ENCODE measurements at places on chromosomes 13 and 19.

DNA sequence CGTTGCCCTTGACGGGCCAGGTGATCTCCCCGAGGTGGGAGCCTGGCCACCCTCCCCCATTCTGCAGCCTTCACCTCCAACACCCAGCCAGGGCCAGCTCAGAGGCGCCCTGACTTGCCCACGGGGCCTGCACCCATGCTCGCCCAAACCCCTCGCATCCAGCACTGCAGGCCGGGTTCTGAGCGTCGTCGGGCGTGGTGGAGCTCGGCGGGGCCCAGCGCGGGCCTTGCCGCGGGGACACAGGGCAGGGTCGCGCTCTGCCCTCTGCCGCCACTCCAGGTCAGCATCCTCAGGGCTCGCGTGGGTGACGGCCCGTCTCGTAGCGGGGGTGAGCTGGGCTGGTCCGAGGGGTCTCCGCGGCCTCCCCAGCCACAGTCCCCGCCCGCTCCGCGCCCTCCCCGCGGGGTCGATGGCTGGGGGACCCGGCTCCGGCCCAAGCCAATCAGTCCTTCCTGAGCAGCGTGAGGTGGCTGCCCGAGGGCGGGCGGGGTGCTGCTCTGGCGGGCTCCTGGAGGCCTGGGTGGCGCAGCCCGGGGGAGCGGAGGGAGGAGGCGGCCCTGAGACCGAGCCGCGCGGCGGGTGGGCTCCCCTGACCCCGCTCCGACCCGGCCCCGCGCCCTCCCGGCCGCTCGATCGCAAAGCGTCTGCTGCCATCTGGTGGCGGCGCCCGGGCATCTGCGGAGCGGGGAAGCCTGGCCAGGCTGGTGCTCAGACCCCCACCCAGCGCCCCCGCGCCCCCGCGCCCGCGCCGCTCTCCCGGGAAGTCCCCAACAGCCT is 61.4 kb downstream of the CCNE1 start:
- peak; percentile 38 for DNase-seq

DNA sequence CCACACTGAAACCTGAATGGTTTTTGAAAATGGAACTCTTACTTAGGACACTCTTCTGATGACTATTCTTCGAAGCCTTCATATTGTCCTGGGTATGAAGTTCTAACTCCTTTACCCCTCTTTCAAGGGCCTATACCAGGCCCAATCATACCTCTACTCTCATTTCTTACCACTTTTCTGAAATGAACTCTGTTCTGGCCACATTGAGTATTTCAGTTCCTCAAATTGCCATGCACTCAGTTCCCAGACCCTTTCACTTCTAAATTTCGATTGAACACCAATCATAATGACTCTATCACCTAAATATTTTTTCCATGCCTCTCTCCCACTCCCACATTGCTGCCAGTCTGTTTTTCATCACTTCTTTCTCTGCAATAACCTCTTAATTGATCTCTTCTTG is 53.7 kb downstream of the LACC1 start:
- no peak for DNase-seq

- DNase-seq: no peak
Observed at GRCh38 chr13:105207572-105208293, 1327.7 kb downstream of the EFNB2 start.

DNA sequence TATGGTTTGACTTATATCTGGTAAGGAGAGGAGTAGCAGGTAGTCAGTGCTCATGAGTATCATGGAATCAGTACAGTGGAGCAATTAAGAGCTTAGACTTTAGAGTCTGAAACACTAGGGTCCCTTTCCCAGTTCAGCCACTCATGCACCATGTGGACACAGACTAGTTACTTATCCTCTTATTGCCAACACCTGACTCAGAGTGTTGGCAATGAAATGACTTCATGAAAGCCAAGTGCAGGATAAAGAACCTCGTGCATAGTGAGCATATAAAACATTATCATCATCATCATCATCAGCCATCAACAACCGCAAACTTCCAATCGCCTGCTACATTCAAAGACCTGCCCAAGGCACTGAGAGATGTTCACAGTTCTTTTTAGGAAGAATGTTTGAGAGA is 164.2 kb downstream of the FOXO1 start:
- DNase-seq: no peak

GRCh38 chr13:110746438-110746837 is 32.9 kb downstream of the ING1 start:
- no peak for DNase-seq

GRCh38 chr13:64909184-64909583 is 2321.0 kb downstream of the PCDH9 start:
- DNase-seq: no peak

- no peak for DNase-seq
Observed at GRCh38 chr13:64930636-64931035, 2299.5 kb downstream of the PCDH9 start.

DNA sequence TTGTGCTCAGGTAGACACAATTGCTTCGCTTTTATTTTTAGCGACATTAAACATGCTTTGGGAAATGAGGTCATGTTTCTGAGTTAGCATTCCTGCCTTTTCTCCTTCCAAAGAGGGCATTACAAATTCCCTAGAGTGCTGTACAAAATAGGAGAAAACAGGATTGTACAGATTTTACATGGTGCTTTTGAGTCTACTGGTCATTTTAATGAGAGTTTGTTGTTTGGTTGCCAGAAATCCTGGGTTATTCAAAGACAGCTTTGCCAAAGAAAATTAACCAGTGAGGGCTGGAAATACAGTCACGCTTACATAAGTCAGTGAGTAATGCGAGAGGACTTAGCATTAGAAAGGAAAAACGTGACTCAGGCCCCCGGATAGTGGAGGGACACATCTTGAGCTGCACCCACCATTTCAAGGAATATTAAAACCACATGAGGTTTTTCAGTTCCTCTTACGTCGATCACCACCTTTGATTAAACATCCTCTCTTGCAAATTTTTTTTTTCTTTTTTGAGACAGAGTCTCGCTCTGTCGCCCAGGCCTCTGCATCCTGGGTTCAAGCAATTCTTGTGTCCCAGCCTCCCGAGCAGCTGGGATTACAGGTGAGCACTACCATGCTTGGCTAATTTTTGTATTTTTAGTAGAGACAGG is 55.4 kb downstream of the SACS start:
- DNase-seq: peak; percentile 58

DNA sequence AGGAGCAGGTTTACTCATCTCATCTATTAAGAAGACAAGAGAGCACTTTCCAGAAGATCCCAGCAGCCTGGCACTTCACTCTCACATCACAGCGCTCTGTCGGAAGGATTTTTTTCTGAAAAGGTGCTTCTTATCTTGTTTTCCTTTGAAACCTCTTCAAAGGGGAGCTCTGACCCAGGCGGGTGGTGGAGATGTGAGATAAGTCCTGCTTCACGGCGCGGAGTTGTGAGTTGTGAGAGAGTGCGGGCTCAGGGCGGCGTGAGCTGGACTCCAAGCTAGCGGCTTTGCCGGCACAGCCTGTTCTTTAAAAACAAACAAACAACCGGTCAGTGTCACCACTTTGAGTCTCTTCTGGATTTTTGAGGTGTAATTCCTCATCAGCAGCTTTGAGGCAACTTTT is 169.0 kb upstream of the ARGLU1 start:
- DNase-seq: no peak

DNA sequence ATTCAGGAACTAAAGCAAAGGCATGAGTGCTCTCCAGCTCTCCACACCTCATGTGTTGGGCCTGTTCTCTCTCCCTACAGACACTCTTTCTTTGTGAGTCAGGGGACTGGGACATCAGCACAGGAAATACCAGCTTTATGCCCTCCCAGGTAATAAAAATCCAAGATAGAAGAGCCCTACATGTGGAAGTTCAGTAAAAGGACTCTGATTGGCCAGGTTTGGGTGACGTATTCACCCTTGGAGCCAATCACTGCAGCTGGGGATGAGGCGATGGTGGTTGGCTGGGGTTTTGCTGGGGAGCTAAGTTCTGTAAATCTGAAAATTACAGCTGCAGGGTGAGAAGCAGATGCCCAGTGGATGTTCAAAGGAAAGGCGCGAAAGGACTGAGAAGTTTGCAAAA is 32.5 kb downstream of the CCDC70 start:
- DNase-seq: no peak

GRCh38 chr13:49165798-49166752 is 54.1 kb upstream of the MLNR start:
- DNase-seq: no peak

GRCh38 chr19:43362745-43363144 is 9.3 kb downstream of the CD177 start:
- no peak for DNase-seq

DNA sequence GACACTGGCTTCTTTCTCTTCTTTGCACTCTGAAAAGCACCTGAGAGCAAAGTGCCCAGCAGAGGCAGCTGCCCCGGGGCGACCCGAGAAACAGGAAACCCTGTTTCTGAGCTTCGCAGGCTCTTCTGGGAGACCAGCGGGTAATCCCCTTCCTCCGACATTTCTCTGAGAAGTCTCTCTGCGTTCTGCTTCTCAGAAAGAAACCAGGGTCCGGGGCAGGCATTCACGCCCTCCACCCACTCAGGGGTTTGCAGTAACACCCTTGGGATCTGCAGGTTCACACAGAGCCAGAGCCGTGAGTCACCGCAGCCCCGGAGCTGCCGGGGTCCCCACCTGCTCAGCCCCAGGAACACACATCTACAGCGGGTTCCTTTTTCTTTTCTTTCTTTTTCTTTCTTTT is 86.0 kb downstream of the GADD45B start:
- peak; percentile 67 for DNase-seq

GRCh38 chr13:32850316-32851052 is 165.7 kb upstream of the KL start:
- no peak for DNase-seq

- no peak for DNase-seq
Observed at GRCh38 chr19:38061294-38061693, 154.3 kb downstream of the SIPA1L3 start.

- no peak for DNase-seq
Observed at GRCh38 chr19:18232540-18233223, 6.4 kb upstream of the PDE4C start.

- no peak for DNase-seq
Observed at GRCh38 chr13:85709721-85710120, 89.5 kb downstream of the SLITRK6 start.

GRCh38 chr19:18392417-18392816 is 5.0 kb downstream of the LRRC25 start:
- no peak for DNase-seq

GRCh38 chr19:10975374-10976130 is 14.7 kb downstream of the SMARCA4 start:
- DNase-seq: no peak

DNA sequence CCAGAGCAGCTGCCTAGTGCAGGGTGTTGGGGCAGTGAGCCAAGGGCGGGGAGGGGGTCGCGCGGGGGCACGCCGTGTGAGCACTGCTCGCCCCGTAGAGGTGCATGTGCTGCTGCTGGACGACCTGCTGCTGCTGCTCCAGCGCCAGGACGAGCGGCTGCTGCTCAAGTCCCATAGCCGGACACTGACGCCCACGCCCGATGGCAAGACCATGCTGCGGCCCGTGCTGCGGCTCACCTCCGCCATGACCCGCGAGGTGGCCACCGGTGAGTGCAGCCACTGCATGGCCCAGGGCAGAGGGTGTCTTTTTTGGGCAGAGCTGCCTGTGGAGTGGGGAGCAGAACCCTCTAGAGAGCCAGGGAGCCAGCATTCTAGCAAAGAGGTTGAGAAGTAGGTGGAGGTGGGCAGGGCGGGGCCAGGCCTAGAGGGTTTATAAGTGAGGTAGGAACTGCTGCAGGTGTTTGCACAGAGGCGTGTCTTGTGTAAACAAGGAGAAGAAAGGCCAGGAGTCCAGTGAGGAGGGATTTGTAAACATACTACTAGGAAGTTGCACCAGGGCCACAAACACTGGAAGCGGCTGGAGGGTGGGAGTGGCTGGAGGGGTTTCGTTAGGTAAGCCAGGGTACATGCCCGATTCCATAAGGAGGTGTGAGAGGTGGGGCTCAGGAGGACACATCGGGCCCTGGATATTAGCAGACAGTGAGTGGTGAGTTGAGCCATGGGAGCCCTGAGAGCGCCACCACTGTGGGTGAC is 21.3 kb downstream of the ARHGEF1 start:
- DNase-seq: no peak

- DNase-seq: no peak
Observed at GRCh38 chr19:44912854-44913253, 1.6 kb upstream of the APOC1 start.

DNA sequence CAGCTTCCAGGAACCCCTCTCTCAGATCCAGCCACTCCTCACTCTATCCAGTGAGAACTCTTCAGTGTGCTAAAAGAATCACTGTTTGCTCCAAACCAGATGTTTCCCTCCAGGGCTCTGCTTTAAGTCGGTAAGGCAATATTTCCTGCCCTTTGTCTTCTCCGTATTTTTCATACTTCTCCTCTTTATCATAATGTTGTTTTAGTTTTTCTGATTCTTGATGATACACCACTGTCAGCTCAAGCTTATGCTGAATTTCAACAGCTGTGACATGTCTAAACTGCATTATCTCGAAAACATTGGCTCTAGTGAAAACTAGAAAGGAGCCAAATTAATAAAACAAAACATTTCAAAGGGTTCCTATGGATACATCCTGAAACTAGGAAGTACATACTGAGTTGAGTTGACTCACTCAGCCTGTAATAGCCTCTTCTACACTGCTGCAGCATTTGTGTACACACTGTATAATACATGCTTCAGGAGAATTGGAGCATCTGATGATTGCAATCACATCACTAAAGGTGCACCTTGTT is 39.8 kb downstream of the GPR180 start:
- DNase-seq: no peak

DNA sequence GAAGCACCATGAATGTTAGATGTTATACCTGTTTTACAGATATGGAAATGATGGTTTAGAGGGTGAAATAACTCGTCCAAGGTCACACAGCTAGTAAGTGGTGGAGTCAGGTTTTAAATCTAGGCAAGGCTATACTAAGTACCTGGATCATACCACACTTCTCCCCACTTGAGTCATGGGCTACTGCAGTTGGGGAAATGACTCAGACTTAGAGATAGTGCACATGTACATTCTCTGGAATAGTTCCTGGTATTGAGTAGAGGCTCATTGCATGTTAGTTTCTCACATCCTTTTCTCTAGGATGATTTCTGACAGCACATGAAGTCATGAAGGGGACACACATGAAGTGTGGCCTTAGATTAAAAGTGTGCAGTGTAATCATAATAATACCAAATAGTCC is 76.2 kb upstream of the TNFSF11 start:
- DNase-seq: peak; percentile 12
